Activated CD4-positive, alpha-beta T cell treated with anti-CD3 and anti-CD28 coated beads, Interleukin-2, amount 50 U/mL, for 1 hour (primary cell): ENCODE measurements at places on chromosomes 5 and 9.

DNA sequence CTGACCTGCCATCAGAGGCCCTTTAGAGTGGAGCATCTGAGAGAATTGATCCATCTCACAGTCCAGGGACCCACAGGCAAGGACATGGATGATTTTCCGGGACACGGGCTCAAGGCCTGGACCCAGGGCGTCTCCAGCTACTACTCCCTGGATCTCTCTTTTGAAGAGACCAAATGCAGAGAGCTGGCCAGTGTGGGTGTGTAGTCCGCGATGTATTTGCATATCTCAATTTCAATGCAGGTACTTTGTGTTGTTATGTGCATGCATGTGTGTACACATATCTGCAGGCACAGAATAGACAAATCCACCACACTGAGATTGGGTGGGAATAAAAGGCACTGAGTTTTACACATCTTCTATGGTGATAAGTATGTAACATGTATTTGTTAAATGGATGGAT, 30.8 kb upstream of the ASTN2 start:
- DNase-seq, result no peak

- DNase-seq, result no peak
These were observed 4.2 kb downstream of the TRIM7 start for GRCh38 chr5:181200816-181201215.

DNA sequence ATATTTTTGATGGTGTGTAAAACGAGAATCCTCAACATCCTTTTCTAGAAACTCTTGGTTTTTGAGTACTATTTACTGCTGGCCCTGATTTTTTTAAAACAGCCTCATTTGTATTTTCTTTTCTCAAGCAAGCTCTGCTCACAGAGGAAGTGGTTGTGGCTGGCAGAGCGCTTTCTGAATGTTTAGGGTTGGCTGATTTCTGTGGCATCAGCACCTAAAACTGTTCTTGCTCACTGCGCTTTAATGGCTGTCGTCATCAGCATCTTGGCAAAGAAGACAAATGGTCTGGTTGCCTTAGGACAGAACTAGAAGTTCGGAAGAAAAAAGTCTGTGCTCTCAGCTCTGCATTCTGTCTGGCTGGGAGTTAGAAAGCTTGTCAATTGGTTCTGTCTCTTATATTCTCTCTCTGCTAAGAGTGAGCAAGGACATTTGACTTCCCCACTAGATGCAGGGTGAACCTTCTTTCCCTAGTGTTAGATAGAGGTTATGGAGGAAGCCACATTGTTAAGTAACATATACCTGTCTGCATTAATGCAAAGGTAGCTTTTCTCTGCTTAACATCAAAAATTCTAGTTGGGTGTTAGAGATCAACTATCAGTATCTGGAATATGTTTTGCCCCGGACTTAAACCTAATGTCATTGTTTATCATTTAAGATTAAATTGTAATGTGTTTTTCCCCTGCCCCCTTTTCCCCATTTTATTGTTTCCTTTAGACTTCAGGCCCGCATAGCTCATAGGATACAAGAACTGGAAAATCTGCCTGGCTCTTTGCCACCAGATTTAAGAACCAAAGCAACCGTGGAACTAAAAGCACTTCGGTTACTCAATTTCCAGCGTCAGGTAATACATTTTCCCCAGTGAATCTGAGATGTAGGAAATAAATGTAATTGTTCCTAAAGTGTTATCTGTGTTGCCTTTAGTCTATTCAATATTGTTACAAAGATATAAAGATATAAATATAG, 39.0 kb downstream of the SMARCA2 start:
- DNase-seq, result peak; percentile 55

- peak; percentile 59 for DNase-seq
These were observed 29.2 kb downstream of the CDKN2A start for GRCh38 chr9:21964925-21965385.

GRCh38 chr5:166596043-166596442, 1695.4 kb upstream of the WWC1 start:
- no peak for DNase-seq

DNA sequence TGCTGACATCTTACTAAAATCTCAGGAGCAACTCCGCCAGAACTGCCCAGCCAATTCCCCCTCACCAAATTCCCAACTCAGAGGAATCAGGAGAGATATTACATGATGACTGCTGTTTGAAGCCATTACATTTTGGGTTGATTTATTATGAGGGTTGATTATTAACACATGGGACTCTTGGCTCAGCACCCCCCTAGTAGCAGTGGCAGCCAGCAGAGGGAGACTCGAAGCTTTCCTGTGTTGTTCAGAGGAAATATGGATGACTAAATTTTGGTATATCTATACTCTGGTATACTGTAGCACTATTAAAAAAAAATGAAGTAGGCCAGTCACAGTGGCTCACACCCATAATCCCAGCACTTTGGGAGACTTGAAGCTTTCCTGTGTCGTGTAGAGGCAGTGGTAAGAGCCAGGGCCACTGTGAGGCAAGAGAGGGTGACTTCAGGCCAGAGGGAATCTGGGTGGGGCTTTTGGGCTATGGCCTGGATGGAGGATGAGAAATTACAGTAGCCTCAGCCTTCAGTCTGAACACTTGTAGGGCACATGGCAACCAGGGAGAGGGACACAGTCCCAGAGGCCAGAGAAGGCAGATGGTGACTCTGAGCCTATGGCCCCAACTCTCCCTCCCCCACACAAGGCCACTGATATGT, 111.4 kb downstream of the LHX2 start:
- no peak for DNase-seq

GRCh38 chr5:154737667-154738320, 17.4 kb upstream of the LARP1 start:
- DNase-seq, result no peak

- no peak for DNase-seq
These were observed 38.2 kb downstream of the PAPPA start for GRCh38 chr9:116191576-116192415.

DNA sequence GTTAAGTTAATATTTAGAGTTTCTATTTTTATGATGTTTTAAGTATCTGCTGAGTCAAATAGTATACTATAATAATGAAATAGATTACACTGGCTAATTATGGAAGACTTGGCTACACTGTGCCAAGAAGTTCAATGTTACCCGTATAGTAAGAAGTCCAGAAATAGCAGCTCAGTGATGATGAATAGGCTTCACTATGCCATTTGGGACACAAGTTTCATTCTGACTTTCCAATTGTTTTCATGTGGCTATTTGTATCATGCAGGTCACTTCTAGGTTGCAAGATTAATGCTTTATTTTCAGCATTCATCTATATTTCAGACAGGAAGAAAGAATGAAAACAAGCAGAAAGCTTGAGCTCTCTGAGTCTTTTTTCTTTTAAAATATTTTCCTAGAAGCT, 194.5 kb upstream of the RIOK2 start:
- DNase-seq, result no peak

DNA sequence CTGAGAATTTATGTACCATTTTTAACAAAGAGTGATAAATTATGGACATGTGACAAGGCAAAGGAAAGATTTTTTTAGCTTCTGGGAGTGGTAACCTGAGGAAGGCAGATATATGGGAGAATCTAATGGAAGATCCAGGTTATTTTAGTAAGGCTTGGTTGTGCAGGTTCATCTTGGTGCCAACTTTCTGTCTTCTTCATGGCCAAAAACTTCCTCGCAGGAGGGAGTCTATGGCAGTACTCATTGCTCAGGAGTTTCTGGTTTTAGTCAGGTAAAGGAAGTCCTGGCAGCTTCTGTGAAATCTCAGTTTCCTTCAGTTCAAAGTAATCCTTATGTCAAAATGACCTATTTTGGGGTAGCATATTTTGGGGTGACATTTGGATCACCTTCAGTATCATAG, 248.3 kb upstream of the KCNN2 start:
- no peak for DNase-seq

- DNase-seq, result no peak
These were observed 87.9 kb downstream of the CEMIP2 start for GRCh38 chr9:71680189-71680980.

GRCh38 chr5:151862811-151863472, 61.7 kb downstream of the GLRA1 start:
- DNase-seq, result no peak

DNA sequence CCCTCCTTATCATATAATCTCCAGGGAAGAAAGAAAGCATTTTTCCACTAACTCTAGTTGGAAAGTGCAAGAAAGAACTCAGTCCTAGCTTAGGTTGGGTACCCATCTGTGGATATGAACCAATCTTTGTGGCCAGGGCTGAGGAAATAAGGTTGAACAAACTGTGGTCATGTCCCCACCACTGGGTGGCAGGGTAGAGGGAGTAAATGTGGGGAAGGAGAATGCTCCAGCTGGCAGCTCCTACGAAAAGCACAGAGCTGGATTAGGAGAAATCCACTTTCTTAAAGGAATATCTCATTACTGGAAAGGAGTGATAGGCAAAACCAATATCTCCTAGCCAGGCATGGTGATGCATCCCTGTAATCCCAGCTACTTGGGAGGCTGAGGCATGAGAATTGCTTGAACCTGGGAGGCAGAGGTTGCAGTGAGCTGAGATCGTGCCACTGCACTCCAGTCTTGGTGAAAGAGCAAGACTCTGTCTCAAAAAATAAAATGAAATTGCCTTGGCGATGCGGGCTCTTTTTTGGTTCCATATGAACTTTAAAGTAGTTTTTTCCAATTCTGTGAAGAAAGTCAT, 175.1 kb downstream of the CCDC192 start:
- no peak for DNase-seq

- DNase-seq, result no peak
These were observed 41.3 kb upstream of the GRHPR start for GRCh38 chr9:37381094-37381741.

- DNase-seq, result no peak
These were observed 140.5 kb upstream of the PITX1 start for GRCh38 chr5:135174315-135175096.

DNA sequence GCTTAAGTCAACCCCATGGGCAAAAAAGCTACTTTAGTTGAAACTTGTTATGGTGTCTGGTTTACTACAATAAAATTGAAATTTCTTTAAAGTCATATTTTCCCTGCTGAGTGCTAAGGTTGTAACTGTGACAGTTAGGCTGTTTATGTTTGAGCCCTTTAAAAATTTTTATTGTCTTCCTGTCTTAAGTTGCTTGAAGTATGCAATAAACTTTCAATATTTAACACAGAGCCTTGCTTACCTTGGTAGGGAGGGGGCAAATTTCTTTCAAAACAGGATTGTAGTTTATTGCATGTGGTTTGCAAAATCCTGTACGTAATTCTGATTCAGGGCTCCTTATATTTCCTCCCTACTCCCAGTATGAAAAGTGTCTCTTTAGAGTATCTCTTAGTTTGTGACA, 465.5 kb upstream of the ACTBL2 start:
- DNase-seq, result no peak

- DNase-seq, result no peak
These were observed 27.0 kb upstream of the FRRS1L start for GRCh38 chr9:109193974-109194556.

- DNase-seq, result no peak
These were observed 23.1 kb downstream of the NDUFS6 start for GRCh38 chr5:1824109-1824821.

GRCh38 chr5:136963504-136963903, 535.6 kb downstream of the SPOCK1 start:
- no peak for DNase-seq

DNA sequence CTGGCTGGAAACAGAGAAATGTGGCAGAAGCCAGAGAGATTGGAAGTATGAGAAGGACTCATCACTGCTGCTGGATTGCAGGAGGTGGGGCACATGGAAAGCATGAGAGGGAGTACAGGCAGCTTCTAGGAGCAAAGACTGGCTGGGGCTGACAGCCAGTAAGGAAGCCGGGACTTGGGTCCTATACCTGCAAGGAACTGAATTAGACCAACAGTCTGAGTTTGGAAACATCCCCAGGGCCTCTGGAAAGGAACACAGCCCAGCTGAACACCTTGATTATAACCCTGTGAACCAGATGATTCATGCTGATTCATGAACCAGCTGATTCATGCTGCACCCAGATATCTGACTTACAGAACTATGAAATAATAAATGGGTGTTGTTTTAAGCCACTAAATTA, 93.4 kb downstream of the OSTF1 start:
- DNase-seq, result no peak
